MCF 10A (cell line): ENCODE measurements at places on chromosomes 2 and 18. TPM values are rescaled to one million over a fixed set of nuclear protein-coding genes. Genes with fewer than 3 reads are reported as not detected.
A peak's percentile ranks its signal among the peaks of the same experiment; 100 is the strongest.

DNA sequence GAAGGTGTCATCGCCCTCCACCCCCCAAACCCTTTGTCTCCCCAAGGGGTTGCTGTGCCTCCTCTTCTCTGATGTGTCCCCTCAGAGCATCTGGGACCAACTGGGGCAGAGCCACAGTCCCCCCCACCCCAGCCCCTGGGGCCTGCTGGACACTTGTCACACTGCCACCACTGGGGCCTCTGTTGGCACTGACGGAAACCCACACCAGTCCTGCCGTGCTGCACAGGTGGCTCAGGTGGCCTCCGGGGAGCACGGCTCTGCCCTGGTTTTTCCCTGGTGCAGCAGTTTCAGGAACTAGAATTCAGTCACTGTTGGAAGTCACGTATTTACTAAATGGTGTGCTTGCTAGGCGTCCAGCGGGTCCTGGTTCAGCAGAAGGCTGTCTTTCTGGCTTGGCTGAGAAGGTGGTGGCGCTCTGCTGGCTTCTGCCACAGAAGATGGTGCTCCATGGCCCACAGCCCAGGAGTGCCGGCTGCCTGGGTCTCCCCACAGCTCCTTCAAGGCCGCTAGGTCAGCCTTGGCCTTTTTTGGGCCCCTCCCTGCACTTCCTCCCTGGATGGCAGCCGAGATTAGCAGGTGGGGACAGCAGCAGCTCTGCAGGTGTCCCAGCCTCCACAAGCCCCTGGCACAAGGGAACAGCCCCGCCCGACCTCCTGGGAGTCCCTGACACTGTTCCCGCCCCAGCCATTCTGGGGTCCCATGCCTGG, 18.6 kb upstream of the KLHL30 start:
- no peak for DNase-seq

DNA sequence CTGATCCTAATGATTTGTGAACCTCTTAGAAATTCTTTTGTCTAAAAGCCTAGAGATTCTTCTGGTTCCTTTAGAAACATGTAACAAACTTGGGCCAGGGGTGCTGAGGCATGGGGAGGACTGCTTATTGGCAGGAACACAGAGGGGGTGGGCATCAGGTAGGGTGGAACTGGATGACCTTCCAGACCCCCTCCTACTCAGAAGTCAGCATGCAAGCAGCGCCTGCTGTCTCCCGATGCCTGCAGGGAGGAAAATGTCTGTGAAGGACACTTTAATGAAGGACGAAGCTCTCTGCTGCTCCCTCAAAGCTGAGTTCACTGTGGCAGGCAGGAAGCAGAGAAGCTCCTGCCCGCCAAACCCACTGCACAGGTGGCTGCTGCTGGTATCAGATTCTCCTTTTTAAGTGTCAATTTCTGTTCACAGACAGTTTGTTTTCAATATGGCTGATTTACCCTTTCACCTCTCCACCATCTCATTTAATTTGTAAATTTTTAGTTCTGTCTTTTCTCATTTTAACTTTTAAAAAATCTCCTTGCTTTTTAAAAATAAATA, 19.4 kb downstream of the COA5 start:
- no peak for DNase-seq

DNA sequence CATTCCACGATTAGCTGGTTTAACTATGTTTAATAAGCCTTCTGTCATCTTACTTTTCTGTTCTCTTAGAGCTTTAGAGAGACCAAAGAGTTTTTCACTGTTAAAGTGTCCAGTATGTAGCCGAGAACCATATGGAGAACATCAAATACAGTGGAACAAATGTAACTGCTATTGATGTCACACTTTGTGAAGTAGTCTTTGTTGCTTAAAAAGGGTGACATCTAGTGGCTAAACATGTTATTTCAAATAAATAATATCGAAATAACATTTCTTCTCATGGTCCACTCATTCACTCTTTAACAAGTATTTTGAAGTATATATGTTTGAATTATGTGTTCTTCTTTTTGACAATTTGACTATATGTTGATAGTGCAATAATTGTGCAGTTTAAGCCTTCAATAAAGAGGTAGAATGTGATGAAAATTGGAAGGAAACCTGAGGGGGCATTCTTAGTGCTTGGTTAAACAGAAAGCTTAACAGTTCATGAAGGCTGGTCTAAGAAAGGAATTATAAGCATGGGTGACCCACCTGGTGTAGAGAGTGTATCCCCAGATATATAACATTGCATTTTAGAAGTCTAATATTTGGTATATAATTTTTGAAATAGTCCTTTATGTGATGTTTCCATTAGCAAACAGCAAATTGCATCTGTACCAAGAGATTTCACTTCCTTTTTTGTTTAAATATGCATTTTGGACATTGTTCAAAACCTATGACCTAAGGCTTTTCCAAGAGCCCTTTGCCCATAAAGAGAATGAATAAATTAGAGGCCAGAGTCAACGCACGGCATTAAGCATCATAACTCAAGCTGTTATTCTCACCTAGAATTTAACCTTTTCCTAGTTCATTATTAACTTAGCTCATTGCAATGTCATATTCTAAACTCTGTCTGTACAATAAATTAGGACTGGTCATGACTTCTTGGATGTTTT, 112.1 kb downstream of the KYNU start:
- DNase-seq, result peak; percentile 30

DNA sequence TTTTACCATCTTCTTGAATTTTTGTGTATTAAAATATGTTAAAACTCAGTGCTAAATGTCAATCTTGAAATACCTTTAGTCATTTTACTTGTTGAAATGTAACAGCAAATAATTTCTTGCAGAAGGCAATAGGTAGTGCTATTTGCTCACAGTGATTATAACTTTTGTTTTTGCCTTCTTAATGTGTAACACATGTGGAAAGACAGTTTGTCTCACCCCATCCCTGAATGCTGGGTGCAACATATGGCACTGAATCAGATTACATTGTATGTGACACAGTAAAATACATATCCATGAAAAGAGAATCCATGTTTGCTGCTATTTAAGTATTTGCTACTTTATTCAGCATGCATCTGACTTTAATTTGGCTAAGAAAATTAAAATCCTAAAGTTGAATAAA, 35.3 kb downstream of the FRZB start:
- DNase-seq, result no peak

DNA sequence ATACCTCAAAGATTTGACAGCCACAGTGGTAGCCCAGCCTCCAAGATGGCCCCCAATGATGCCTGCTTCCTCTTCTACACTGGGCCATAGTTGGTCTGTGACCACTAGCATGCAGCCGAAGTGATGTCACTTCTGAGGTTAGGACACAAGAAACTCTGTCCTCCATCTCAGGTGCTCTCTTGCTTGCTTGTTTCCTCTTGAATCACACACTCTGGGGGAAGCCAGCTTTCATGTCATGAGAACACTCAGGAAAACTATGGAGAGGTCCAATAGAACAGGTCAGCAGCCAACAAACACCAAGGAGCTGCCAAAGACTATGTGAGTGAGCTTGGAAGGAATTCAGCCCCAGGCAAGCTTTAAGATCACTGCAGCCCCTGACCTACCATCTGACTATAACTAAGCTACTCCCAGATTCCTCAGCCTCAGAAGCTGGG, 3.3 kb upstream of the ADAM17 start:
- DNase-seq, result peak; percentile 91

DNA sequence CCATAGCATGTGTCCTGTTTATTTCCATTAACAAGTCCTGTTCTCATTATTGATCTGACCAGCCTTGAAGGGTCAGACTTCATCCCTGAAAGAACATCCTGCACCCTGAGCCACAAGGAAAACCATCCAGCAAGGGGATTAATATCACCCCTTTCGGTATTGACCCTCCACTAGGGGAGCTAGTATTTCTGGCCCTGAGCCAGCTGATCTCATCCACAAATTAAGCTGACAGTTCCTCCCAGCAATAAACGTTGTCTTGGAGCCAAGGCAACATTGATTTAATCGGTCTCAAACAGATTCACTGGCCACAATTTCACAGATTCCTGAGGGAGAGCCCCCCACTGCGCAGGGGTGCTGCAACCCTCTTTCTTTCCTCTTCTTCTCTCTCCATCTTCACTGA, 353.1 kb upstream of the FANCL start:
- peak; percentile 45 for DNase-seq

DNA sequence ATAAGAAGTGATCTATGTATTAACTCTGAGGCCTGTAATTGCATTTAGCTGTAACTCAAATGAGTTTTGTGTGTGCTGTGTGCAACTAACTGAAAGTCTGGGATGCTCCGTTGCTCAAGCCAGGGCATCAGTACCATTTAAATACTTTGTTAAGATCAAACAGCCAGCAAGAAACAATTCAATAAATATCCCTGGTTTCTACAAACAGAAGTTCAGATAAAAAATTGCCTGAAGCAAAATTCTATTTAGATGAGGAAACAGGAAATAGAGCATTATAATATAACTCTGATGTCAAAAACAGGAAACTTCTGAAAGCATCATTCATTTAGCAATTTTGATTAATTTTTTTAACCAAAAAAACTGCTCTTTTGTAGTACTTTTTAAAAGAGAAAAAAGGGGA, 18.9 kb upstream of the SLC38A11 start:
- DNase-seq, result no peak

DNA sequence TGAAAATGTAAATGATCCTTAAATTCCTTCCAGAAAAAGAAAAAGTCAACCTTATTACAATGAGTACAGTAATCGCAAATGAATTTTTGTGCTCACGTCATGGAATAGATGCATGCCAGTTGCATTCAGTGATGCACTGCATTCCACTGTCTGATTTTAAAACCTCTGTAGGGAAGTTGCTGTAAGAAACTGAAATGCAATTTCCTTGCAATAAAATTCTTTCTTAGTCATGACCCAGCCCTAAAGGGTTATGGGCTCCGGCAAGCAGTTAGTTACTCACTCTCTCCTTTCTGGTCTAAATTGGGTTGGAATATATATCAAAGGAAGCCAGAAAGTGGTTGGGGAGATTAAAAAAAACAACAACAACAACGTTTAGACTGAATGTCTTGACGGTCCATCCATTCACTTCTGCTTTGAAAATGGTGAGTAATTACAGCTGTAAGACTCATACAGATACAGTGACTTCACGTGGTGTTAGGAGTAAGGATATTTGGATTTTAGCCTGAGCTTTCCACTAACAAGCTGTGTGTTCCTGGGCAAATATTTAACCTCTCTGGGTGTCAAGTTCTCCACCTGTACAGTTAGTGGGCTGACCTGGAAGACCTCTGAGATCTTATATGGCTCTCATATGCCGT, 8.6 kb upstream of the RND3 start:
- DNase-seq, result peak; percentile 62

GRCh38 chr2:221374234-221374633, 197.9 kb downstream of the EPHA4 start:
- no peak for DNase-seq

DNA sequence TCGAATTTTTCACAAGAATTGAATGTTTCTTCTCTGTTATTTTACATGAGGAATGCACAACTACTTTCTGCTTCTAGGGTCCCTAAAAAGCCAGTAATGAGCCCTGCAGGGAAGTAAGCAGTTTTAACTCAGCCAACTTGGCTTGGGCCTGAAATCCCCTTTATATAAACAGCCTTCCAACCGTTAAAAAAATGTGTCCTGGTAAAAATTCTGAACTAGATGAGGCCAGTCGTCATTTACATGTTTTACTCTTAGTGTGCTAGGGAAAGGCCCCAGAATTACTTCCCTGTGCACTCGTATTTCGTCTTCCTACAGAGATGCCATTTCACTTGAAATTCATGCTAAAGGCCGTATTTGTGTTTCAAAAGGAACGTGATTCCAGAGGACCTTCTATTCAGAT, 42.4 kb upstream of the RPE start:
- DNase-seq, result no peak

GRCh38 chr2:105144152-105144940, 97.2 kb upstream of the GPR45 start:
- no peak for DNase-seq

DNA sequence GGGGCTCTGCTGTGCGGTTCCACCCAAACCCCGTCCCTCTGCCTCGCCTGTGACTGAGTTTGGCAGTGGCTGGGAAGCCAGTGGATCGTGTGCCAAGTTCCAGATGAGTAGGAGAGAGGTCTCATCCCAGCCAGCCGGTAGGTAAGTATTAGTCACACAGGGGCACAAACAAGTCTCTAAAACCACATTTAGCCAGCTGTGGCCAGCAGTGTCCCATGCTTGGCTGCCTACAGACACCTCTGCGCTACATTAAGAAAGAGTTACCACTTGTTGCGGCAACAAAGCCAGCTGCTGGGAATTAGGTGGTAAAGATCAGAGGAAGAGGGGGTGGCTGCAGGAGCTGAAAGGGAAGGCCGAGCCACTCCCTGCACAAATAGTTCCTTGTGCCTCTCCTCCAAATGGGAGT, 81.2 kb downstream of the GATA6 start:
- peak; percentile 97 for DNase-seq

DNA sequence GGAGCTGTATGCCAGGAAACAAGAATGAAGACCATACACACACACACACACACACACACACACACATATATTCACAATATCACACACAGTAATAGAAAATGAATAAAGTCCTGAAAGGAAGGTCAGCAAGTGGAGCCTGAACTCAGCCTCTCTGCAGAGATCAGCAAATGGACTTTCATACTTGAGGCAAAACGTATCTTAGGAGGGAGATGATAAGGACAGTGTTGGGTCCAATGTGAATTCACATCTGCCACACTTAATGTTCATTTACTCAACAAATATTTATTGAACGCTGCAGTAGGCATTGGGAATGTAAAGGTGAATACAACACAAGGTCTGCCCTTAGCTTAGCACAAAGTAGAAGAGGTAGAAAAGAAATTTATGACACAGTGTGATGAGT, 2.7 kb upstream of the MTLN start:
- DNase-seq, result no peak

- no peak for DNase-seq
Observed at GRCh38 chr2:95531254-95531771, 46.8 kb upstream of the TRIM43B start.

GRCh38 chr18:46211816-46212215, 107.6 kb downstream of the HAUS1 start:
- DNase-seq, result no peak

GRCh38 chr2:241412144-241412543, 56.1 kb downstream of the FARP2 start:
- peak; percentile 75 for DNase-seq

GRCh38 chr2:13758412-13758811, 874.1 kb upstream of the LRATD1 start:
- DNase-seq, result no peak

- DNase-seq, result no peak
Observed at GRCh38 chr18:76075777-76076176, 419.3 kb downstream of the ZNF516 start.

GRCh38 chr2:20093263-20094141, 42.1 kb upstream of the LAPTM4A start:
- DNase-seq, result peak; percentile 85

- DNase-seq, result peak; percentile 53
Observed at GRCh38 chr18:5556310-5556974, 12.6 kb upstream of the EPB41L3 start.

- DNase-seq, result no peak
Observed at GRCh38 chr2:107634172-107634571, 192.5 kb upstream of the RGPD4 start.

GRCh38 chr2:173462892-173463840, 108.5 kb downstream of the CDCA7 start:
- DNase-seq, result no peak

- no peak for DNase-seq
Observed at GRCh38 chr18:79375441-79376154, 20.1 kb upstream of the NFATC1 start.

Gene MGAT4A
- 3.7 and 4.6 TPM in 2 replicates for total RNA-seq

Gene SOWAHC
- total RNA-seq, result 25.6 and 35.3 TPM in 2 replicates

Gene HOXD3
- total RNA-seq, result not detected in 2 replicates

Gene UGT1A10
- not detected in 2 replicates for total RNA-seq

Gene EFHD1
- total RNA-seq, result not detected in 2 replicates
